ENCODE measurements at places on chromosomes 3 and 15. TPM values are rescaled to one million over a fixed set of nuclear protein-coding genes. Genes with fewer than 3 reads are reported as not detected.

DNA sequence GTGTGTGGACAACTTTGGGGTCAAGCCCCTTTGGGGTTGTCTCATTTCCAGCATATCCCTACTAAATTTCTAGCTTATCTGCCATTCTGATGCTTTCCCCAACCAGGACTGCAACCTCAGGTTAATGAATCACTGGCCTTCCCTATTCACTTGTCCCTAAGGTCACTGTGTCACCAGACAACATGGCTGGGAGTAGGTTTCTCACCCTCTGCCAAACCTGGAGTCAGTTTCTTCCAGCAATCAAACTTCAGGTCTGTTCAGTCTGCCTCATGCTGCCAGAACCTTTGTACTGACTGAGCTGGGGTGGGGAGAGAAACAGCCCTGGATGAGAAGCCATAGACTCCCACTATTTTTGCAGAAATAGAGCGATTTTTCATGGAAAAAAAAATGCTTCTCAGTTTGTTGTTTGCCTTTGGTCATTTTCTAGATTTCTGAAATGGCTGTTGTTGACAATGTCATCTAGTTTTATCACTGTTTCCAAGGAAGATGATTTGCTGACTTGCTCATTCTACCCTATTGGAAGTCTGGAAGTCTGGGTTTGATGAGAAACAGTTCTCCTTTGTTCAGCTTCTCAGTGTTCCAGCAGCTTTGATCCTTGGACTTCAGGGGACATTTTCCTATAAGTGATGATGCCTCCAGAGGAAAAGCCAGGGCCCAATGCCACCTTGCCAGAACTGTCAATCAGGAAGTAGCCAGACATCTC, 74.8 kb upstream of the IL12A start:
- no peak for DNase-seq

GRCh38 chr15:99467853-99468464, 97.8 kb upstream of the MEF2A start:
- no peak for DNase-seq

DNA sequence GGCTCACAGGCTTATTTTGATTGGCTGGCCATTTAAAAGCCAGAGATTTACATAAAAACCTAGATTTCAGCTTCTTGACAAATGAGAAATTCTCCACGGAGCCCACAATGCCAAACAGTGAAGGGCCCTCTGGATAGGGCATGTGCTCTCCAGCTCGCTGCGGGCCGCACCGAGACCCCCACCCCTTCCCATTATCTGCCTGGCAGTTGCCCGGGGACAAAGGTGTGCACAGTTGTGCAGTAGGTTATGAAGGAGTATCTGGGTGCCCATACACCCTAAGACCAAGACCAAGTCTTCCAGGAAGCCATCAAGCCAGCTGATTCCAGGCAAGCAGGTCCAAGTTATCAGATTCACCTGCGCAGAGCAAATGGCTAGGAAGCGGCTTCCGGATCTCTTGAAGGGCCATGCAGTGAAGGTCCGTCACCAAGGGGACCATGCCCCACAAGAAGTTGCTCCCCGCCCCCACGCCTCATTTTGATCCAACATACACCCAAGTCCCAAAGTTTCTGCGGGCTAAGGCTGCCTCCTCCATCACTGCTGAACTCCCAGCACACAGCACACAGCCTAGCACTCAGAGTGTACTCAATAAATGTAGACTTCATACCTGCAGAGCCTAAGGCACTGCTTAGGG, 1.3 kb downstream of the MRPS25 start:
- no peak for DNase-seq

DNA sequence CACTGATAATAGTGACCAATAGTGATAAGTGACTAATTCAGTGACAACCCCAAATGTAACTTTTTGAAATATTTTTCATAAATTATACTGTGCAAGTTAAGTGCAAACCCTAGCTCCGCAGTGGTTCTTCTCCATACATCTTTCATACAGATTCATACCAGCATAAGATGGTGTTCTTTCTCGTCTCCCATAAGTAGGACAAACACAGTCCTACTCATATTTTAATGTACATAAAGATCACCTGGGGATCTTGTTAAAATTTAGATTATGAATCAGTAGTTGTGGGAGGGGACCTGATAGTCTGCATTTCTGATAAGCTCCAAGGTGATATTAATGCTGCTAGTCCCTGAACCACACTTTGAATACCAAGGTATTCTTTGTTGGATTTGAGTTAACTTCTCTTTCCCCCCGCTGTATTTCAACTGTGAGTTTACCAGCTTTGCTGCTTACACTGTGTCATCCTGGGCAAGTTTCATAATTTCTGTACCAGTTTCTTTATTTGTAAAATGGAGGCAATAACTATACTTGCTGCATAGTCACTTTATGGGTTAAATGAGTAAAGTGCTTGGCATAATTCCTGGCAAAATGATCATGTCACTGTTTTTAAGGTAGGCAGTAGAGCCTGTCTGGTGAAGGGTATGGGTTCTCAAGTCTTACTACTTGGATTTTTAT, 34.7 kb upstream of the C3orf38 start:
- no peak for DNase-seq

DNA sequence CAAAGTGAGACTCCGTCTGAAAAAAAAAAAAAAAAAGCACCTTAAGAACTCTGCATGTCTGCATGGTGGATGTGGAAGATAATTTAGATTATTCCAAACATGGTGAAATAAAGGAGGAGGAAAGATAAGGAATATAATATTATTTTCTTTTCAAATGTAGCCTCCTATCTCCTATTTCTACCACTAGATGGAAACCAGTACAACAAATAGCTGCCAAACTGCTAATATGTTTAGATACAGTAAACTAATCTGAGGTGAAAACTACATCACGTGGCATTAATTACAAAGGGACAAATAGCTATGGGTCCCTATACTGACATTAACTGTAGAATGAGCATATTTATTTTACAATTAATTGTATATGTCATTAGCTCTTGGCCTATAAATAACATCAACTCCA, 197.8 kb downstream of the TBC1D5 start:
- no peak for DNase-seq

DNA sequence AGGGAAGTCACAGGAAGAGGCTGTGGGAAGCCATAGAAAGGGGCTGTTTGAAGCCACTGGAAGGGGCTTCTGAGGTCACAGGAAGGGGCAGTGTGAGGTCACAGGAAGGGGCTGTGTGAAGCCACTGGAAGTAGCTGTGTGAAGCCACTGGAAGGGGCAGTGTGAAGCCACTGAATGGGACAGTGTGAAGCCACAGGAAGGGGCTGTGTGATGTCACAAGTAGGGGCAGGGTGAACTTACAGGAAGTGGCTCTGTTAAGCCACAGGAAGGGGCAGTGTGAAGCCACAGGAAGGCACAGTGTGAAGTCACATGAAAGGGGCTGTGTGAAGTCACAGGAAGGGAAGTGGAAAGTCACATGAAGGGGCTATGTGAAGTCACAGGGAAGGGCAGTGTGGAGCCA, 33.1 kb downstream of the GASK1A start:
- DNase-seq: no peak

DNA sequence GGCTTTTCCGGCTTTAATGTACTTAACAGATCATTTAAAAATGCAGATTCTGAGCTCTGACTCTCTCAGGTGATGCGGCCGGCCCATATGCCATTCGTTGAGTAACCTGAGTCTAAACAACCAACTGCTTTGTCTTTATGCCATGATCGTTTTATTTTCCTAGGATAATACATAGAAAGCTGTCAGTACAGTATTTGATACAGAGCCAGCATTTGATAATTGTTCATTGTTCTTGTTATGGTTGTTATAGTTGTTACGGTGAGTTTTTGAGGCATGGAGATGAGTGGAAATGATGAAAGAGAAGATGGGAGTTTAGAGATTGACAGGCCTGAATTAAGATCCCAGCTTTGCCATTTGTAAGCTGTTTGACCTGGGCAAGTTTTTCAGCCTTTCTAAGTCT, 40.0 kb downstream of the TMEM45A start:
- no peak for DNase-seq

DNA sequence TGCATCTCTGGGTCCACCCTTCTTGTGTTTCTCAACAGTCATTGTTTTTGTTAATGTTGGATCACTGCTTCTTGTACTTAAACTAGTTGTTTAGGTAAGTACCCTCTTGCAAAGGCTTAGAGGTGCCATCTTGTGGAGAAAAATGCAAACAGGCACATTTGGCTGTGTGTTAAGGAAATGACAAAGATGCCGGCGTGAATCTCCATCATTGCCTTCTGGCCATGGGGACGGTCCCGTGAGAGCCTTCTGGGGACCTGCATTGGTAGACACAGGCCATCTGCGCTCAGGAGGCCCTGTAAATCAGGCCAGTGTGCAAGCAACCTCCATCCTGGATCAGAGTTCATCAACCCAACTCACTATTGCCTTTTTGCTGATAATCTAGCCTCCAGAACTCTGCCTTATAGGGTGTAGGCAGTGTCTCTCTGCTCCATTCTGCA, 158.6 kb upstream of the NR2E3 start:
- no peak for DNase-seq

Gene GNB4
- 41.2 TPM for total RNA-seq
